ENCODE measurements at places on chromosomes 5 and 9.
A peak's percentile ranks its signal among the peaks of the same experiment; 100 is the strongest.

DNA sequence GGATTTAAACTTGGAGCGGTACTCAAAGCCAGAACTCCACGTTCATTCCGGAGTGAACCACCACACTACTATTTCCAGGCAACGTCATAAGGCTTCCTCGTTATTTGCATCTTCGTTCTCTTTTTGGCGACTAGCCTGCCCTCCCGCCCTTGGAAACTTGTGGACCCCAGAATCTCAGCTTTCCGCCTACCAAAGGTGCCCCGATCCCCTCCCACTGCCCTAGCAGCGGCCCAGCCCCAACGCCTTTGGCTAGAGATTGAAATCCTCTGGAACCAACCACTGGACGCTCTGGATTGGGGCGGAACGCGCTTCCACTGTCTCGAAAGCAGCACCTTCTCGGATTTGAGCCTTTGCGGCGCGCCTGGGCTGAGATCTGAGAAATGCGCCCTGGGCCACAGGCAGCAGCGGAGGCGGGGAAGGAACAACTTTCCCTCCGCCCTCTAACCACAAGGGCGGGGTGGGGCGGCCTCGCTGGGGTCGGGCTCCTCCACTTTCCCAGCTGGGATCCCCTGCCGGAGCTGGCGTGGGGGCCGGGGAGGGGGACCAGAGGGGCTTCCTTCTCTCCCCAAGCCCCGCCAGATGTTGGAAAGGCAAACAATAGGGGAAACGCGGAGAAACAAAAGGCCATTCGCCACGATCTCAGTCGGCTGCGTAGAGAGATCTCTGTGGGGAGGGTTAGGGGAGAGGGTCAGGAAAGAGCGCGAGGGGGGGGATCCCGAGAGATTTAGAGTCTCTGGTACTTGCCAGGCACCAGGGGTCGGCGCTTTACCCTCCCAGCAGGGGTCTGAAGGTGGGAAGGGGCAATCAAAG lies 1.3 kb downstream of the MOB3B start:
- peak; percentile 27 for DNase-seq

GRCh38 chr5:36734422-36734821 lies 128.0 kb downstream of the SLC1A3 start:
- DNase-seq: no peak

GRCh38 chr5:39419796-39420195 lies 5.0 kb downstream of the DAB2 start:
- no peak for DNase-seq

GRCh38 chr9:127455324-127455992 lies 4.1 kb downstream of the LRSAM1 start:
- DNase-seq: no peak

DNA sequence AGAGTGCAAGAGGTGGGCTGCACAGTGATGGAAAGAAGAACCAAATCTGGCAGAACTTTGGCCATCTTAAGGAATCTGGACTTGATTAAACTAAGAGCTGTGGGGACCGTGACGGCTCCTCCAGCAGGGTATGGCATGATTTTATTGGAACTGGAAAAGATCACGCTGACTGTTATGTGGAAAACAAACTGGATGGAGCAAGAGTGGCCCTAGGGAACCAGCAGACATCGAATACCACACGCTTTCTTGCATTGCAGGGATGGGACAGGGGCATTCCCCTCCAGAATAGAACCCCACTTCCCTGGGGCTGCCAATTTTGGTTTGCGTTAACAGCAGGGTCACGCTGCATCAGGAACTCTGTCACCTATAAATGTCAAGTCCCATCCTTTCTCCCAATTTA lies 38.8 kb downstream of the INSYN2B start:
- DNase-seq: no peak

DNA sequence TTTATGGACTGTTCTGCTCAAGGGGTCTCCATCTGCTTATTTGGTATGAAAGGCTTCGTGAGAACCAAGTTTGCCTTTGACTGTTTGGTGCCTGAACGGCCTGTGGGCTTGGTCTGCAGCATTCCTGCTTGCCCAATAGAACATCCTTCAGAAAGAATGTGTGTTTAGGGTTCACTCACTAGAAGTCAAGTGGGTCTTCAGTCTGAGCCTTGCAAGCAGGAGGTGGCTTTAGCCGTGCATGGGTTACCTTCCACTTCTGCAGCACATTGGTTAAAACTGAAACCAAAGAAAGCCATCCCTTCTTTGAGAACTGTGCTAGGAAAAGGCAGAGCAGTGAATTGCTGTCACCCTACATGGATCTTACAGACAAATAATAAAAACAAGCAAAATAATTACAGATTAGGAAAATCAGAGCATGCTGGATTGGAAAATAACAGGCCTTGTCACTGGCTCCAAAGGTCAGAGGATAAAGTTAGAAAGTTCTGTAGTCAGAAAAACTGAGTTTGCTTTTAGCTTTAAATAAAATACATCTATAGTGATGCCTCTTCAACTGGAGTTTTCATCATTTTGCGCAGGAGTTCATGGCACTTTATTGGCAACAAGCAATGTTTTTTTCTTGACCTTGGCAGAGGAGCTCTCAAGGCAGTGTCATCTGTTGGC lies 16.6 kb downstream of the WWC1 start:
- DNase-seq: no peak

- no peak for DNase-seq
Observed at GRCh38 chr9:12271421-12271891, 421.7 kb upstream of the TYRP1 start.

DNA sequence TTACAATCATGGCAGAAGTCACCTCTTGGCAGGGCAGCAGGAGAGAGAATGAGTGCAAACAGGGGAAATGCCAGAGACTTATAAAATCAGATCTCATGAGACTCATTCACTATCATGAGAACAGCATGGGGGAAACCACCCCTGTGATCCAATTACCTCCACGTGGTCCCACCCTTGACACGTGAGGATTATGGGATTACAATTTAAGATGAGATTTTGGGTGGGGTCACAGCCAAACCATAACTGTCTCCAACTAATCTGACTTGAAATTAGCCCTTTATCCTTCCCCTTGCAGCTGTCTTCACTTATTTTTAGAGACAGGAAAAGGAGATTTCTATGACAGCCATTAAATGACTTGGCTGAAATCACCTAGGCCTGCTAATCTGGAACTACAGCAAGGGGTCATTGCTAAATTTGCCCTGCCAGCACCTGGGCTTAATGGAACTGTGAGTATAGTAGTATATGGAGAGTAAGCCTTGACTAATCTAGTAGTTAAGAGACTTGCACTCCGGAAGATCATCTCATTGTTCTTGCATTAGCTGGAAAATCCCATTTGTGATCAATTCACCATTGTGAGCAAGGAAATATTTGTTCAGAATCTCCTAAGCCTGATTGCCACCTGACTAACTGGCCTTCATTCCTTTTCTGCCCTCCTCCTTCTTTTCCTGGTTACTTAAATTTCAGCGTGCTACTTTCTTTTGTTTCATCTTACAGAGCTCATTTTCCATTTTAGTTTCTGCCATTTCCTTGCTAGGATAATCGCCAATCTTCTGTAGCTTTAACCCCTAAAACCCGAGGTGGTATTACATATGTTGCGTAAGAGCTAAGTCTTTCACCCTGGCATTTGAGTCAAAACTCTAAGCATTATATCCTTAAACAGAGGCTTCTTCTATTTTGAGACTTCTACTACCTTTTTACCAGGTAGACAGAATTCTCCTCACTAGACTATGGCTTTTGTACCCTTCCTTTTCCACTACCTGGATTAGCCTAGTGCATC lies 65.3 kb upstream of the RUSC2 start:
- DNase-seq: no peak

- no peak for DNase-seq
Observed at GRCh38 chr5:126460977-126461376, 37.8 kb downstream of the GRAMD2B start.

DNA sequence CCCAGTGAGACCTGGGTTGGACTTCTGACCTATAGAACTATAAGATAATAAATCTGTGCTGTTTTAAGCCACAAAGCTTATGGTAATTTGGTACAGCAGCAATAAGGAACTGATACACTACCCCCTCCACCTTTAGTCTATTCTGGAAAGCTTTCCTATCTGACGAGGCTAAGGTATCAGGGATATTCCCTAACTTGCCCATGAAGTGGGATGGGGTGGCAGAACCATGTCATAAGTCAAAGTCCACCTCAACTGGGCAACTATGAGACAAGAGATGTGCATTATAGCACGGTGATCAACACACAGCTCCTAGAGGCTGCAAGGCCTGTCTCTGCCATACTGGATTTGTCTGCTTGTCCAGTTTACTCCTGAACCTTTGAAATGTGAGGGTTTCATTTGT lies 146.8 kb upstream of the RAD23B start:
- no peak for DNase-seq

GRCh38 chr5:91651704-91652103 lies 268.6 kb upstream of the ARRDC3 start:
- no peak for DNase-seq

- no peak for DNase-seq
Observed at GRCh38 chr5:172342918-172343317, 59.4 kb upstream of the UBTD2 start.

- DNase-seq: no peak
Observed at GRCh38 chr5:59449905-59450644, 443.5 kb downstream of the PDE4D start.

DNA sequence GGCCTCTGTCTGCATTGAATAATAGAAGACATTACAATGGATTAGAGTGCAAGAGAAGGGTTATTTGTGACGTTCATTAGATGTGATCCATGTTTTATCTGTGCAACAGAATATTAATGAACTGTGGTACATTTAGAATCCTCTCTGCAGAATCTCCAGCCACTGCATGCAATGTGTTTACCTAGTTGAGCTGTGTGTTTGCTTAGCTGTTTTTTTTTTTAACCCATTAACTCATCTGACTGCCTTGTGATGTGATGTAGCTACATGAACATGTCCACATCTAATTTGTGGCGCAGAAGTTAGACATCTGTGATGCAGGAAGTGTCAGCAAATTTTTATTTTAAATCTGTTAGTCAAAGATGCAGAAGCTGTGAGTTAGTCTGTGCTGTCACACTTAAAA lies 236.9 kb downstream of the CD180 start:
- no peak for DNase-seq

GRCh38 chr5:155316070-155316714 lies 302.6 kb downstream of the KIF4B start:
- DNase-seq: no peak

DNA sequence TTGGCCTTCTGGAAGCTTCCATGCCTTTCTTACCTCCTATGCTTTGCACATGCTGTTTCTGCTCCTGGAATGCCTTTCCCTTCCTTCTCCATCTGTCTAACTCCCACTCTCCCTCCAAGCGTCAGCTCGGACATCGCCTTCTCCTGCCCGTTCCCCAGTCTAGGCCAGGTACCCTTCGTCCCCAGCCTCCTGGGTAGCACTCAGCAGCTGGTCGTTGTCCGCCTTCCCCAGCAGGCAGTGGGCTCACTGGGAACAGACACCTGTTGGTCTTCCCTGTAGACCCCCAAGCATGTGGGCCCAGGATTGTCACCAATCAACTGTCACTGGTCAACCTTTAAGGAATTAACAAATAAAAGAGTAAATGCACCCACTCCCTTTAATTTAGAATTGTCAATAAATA lies 202.2 kb downstream of the RGS3 start:
- no peak for DNase-seq

- peak; percentile 79 for DNase-seq
Observed at GRCh38 chr9:113340011-113340699, at the start of gene WDR31. TSS of gene WDR31 (minus strand) at chr9:113340275. CDS start at chr9:113332022, 8,253 bp downstream.

DNA sequence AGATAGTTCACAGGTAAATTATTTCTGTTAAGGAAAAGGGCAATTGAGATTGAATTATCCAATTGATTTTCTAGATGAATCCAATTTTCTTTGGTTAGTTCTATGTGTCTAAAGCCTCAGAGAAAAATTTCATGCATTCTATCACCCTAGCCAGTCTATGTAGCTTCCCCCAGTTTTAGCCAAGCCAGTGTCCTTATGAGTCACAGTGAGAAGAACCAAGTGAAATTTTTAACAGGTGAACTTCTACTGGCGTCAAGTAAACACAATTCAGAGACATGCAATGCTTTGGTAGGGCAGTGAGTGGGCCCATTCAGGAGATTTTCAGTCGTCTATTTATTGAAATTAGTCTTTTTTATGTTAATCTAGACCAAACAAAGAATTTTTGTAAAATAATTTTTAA lies 1077.4 kb upstream of the ARRDC3 start:
- DNase-seq: no peak

- DNase-seq: no peak
Observed at GRCh38 chr9:114275246-114276004, 47.5 kb upstream of the ORM1 start.

- no peak for DNase-seq
Observed at GRCh38 chr9:83059417-83059816, 3.5 kb downstream of the RASEF start.

- no peak for DNase-seq
Observed at GRCh38 chr9:136031741-136032730, 63.1 kb downstream of the NACC2 start.

DNA sequence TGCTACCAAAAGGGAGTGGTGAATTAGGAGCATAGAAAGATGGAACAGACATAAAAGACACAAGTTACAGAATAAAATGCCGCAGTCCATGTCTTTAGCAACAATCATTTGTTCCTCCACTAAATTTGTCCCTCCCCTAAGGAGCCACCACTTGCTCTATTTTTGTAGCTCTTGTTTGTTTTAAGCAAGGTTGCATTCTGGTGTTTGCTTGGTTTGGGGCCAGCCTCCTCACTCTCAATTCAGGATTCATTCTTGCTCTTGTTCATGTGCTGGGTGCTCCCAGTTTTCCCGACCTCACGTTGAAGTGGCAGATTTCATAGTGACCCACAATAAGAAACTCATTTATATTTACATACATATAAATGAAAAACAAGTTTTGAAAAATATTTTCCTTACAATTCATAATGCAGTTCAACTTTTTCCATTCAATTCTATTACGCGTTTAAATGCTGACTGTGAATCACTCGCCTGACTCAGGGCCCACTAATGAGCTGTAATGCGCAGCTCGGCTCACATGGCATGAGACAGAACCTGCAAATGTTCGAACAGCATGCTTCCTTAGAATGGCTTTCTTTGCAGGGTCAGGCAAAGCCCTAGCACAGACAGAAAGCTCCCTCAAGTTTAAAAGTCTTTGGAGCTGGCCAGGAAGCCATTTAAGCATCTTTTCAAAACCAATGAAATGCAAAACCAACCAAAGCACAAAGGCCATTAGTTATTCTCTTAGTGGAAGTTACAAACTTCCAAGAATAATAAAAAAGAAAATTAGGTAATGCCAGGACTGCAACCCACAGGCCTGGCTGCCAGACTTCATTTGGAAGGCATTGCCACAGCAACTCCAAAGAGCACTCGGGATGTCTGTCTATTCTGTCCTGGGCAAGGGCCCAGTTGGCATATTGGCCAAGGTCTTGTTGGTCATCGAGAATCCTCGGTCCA lies 41.7 kb downstream of the RETREG1 start:
- DNase-seq: no peak

GRCh38 chr5:10289353-10289752 lies 18.3 kb downstream of the CMBL start:
- DNase-seq: no peak

Data from stimulated activated CD4-positive, alpha-beta T cell treated with anti-CD3 and anti-CD28 coated beads, Interleukin-1b, Interleukin-23, amount 100 ng/mL, for 4 hours (primary cell).